ENCODE measurements at places on chromosomes 6 and 20.

DNA sequence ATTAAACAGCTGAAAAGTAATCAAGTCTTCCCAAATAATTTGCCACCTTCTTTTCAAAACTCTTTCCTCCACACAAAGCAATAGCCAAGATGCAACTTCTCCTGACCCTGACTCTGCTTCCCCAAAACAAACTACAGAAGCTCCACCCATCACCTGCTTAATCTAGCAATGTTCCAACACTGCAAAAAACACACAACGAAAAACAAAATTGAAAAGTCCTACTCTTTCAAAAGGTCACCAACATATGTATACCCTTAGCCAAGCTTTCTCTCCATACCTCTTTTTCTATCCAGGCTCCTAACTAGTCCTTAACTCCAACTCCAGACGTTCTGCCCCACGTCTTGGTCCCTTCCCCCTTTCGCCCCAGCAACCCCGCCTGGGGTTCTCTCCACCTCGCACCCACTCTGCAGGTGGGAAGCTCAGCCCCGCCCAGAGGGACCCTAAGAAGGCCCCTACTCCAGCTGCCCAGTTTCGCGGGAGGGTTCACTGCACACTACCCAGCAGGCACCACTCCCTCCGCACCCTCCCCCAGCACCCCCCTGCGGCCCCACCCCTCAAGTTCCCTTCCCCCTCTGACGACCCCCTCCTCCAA, 717 bp downstream of the CSNK2A1 start:
- peak; percentile 62 for DNase-seq

- no peak for DNase-seq
Measured at GRCh38 chr6:49519660-49520059, 19.9 kb downstream of the GLYATL3 start.

DNA sequence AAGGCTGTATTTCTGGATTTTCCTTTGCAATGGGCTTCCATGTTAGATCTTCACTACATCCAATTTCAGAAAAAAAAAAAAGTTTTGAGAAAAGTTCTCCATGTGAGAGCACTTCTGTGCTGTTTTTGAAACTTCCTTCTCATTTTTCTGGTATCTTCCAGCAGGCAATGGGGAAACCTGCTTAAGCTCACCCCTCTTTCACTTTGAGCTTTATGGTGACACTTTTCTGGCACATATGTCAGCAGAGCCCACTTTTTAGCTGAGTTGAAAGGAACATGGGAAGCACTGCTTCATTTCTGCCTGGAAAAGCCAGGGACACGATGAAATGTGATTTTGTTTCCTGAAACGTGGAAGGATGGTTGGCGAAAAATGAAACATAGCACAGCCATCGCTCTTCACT, 293.7 kb downstream of the PLCB1 start:
- no peak for DNase-seq

DNA sequence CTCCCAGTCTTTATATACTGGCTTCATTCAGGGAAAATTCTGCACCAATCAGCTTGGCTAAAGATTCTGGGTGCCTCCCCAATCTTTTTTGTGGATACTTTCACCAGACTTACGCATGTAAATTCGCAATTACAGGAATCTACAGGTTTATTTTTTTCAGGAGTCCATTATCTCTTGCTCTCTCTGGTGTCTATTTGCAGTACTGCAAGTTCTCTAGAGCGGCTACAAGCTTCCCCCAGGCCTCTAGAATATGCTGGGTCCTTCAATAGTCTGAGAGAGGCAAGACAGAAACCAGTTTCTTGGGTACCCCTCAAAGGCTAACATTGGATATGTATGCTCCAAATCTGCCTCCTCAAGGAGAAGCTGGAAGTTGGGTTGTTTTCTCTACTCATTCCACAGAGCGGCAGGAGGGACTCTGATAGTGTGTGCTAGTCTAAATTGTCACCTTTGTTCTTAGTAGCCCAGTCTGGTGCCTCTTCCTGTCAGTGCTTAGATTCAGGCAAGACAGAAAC, 58.5 kb downstream of the SUN5 start:
- no peak for DNase-seq

- no peak for DNase-seq
Measured at GRCh38 chr20:44221368-44221954, 10.9 kb upstream of the OSER1 start.

GRCh38 chr6:155341130-155341828, 27.0 kb upstream of the TFB1M start:
- no peak for DNase-seq

DNA sequence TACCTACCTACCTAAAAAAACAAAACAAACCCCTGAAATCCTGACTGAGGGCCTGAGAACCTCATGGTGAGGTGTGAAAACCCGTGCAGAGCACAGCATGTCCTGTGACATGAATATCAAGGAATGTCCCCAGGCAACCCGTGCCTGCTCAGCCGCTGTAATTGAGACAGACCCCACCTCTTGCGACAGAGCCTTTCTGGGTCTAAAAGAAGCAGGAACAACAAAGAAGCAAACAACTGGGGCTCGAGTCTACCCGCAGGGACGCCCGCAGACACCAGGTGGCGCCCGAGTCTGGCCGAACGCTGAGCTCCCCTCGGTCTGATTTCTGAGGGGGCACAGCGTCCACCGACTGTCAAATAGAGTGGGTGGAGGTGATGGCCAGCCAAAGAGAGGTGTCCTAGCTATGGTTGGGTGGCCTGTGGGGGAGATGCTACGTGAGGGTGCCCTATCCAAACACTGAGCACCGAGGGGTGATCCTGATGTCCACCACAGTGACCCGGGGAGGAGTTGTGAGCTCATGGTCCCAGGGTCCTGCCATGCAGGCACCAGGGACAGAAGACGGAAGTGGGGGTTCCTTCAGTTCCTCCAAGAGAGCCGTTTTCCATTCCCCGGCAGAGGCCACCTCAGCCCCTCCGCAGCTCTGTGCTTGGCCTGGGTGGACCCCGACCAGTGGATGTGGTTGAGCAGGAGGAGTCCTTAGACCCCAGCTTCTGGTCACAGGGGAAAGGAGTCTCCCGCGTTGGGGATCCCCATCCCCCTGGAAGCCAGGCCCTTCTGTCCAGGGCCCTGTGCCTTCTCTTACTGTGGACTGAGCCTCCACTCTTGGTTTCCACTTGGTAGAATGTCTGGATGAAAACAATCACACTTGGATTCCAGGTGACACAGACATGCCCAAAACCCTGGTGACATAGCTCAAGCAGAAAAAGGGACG, 268.2 kb downstream of the CDC5L start:
- DNase-seq: peak; percentile 99
